Activated CD4-positive, alpha-beta T cell treated with anti-CD3 and anti-CD28 coated beads, Interleukin-2, amount 10 ng/mL, durations not matched to agents 7 days and 5 days (primary cell): ENCODE measurements at places on chromosomes 11 and 22.

- DNase-seq, result peak; percentile 55
Measured at GRCh38 chr11:45105233-45105983, 41.0 kb upstream of the PRDM11 start.

GRCh38 chr22:38032681-38033521 lies 24.3 kb upstream of the PICK1 start:
- no peak for DNase-seq

GRCh38 chr11:11391796-11392463 lies 38.9 kb upstream of the CSNK2A3 start:
- DNase-seq, result no peak

- DNase-seq, result no peak
Measured at GRCh38 chr22:42353883-42354727, 78.1 kb downstream of the NFAM1 start.

- DNase-seq, result no peak
Measured at GRCh38 chr11:116255321-116255953, 517.4 kb downstream of the BUD13 start.

- no peak for DNase-seq
Measured at GRCh38 chr11:31397239-31397834, 27.7 kb downstream of the DNAJC24 start.

- DNase-seq, result no peak
Measured at GRCh38 chr22:20392983-20393704, 807 bp upstream of the ZNF74 start.

DNA sequence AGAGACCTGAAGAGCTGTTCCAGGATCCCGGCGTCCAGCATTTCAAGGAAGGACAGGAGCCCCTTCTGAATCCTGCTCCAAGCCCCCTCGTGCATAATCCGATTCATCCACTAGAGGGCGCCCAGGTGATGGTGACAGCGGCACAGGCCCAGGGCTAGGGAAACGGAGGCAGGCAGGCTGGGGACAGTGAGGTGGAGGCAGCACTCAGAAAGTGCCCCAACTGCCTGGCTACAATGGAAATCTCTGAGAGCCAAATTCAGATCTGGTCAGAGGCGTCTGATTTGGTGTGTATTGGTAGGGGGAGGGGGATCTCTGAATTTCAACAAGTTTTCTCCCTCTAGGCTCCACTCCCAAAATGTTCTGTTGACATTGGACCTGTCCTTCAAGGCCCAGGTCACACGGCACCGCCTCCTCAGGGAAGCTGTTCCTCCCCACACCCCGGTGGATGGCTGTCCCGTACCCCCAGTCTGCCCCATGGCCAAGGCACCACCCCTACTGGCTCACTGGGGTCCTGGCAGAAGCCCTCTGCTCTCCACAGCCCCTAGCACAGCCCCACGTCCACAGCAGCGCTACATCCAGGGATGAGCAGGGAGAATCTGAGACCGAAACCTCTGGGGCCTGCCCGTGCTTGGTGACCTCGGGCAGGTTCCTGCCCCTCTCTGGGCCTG lies 142.9 kb downstream of the CRYBB2 start:
- peak; percentile 74 for DNase-seq

DNA sequence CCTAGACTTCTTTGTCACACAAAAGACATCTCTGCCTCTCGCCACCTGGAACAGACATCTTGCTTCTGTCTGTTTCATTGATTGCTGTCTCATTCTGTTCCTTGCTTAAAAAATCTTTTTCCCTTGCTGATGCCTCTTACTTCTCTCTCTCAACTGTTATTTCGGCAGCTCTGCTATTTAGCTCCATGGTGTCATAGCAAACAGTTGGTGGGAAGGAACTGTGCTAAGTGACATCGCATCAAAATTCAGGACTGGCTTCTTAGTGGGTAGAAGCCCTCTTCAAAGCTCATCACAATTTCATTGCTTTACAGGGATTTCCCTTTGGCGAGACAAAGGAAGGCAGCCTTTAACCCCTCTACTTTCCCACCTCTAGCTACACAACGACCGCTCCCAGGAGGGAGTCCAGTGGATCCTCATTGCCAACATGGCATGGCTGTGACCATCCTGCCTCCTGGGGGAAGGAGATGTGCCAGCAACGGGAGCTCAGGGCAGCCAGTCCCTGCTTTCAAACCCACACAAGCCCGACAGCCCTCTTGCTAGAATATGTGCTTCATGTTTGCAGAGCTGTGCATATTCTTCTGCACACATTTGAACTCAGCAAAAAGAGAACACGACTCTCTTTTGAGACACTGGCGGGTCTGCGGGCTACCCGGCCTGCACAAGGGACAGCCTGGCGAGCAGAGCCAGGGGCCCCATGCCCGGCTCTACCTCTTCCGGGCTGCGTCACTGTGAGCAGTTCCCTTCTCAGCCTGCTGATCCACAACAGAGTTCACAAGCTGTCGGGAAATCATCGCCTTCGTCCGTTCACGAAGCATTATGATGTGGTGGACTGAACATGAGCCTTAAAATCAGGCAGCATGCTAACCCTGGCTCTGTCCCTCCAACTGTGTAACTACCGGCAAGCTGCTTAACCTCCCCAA lies 51.1 kb upstream of the JAM3 start:
- DNase-seq, result no peak

DNA sequence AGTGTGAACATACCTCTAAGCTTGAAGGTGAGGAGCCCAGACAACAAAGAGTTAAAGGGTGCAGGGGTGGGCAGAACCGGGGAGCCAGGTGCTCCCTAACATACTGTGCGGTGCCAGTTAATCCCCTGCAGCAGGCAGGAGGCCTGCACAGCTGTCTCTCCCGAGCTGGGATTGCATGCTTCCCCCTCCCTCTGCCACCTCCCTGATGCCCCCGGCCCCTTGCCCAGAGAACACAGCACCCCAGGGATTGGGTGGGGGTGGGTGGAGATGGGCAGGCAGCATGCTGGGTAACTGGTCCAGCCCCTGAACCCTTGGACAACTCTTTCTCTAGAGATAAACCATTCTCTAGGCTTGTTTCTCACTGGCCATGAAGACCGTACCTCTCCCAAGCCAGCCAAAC lies 67.7 kb upstream of the MYOD1 start:
- no peak for DNase-seq

- DNase-seq, result no peak
Measured at GRCh38 chr11:28083118-28083517, 24.8 kb downstream of the KIF18A start.

- no peak for DNase-seq
Measured at GRCh38 chr11:104926771-104927611, 28.7 kb upstream of the CASP12 start.

- peak; percentile 39 for DNase-seq
Measured at GRCh38 chr11:10314199-10315072, 9.6 kb downstream of the ADM start.

DNA sequence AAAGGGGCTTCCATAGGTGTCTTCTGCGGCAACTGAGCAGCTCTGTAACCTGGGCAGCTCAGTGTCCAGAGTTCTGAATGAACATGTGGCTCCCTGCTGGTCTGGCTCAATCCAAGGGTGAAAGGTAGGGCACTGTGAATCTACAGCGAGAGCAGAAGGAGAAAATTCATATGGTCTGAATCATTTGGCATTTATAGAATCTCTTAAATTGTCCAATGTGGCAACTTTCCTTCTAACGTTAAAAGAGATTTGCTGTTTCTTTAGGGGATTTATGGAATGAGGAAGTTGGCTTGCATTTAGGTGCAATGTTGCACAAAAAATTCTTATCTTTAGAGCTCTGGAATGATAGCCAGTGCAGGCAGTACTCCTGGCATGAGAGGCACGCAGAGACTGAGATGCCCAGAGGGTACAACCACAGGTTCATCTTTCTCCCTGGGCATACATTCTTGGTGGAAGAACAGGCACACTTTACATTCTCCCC lies 17.0 kb downstream of the ATXN10 start:
- DNase-seq, result no peak

DNA sequence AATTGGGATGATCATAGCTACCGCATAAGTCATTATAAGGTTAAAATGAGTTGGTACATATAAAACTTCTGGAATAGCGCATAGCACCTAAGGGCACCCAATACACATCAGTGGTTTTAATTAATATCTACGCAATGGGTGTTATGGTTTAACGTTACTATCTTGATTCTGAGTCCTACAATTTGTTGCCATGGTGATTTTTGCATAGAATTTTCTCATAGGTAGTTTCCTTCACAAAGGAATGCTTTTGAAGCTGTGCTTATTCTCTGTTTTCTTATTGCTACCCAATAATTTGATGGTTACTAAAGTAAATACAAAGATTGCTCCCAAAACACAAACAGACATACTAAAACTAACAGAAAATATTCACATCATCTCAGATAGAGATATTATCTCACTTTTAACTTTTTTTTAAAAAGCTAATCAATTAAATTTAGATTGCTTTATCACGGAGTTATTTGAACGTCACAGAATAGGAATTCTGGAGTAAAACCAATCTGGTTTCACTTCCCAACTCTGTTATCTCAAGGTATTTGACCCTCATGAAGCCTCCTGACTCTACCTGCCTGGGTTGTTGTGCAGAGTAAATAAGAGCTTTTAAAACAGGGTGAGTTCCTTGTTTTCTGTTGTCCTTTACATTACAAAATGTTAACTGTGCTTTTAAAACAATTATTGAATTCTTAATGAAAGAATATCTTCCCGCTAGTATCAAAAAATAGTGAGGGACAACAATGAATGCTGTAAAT lies 635.5 kb upstream of the CCDC90B start:
- DNase-seq, result no peak

- DNase-seq, result no peak
Measured at GRCh38 chr11:134312807-134313206, 19.0 kb upstream of the GLB1L2 start.

DNA sequence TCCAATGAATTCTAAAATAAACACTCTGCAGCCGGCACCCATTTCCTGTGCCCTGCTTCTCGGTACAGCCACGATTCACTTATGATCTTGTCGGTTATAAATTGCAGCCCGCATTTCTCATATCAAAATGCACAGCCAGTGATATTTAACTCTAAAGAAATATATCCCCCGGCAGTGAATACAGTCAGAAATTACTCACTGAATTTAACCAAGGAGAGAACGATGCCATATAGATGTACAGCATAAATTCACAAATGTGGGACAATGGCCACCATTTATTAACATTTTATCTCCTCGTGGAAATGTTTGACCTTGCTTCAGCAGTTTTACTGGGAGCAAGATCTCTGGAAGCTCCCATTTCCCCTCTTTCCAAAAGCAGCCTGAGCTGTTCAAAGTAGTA lies 1517.8 kb downstream of the BRD1 start:
- DNase-seq, result no peak

DNA sequence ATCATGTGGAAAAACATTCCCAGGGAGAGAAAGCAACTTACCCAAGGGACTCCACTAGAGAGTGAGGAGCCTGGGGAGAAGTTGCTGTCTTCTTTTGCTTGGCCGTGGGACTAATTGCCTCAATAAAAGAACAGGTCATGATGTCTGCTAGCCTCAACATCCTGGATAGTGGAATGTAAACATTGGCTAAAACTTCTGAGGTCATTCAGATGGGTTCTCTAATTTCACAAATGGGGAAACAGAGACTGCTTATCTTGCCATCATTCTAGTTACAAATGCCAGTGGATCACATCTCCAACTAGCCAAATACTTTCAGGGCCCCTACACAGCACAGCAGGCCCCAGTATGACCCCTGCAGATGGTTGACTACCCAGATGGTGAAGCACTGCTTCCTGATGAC lies 28.4 kb upstream of the PAMR1 start:
- DNase-seq, result no peak

GRCh38 chr11:64164392-64165312 lies 1.3 kb downstream of the MACROD1 start:
- DNase-seq, result no peak

GRCh38 chr11:68312780-68313573 lies 586 bp downstream of the LRP5 start:
- DNase-seq, result peak; percentile 27

DNA sequence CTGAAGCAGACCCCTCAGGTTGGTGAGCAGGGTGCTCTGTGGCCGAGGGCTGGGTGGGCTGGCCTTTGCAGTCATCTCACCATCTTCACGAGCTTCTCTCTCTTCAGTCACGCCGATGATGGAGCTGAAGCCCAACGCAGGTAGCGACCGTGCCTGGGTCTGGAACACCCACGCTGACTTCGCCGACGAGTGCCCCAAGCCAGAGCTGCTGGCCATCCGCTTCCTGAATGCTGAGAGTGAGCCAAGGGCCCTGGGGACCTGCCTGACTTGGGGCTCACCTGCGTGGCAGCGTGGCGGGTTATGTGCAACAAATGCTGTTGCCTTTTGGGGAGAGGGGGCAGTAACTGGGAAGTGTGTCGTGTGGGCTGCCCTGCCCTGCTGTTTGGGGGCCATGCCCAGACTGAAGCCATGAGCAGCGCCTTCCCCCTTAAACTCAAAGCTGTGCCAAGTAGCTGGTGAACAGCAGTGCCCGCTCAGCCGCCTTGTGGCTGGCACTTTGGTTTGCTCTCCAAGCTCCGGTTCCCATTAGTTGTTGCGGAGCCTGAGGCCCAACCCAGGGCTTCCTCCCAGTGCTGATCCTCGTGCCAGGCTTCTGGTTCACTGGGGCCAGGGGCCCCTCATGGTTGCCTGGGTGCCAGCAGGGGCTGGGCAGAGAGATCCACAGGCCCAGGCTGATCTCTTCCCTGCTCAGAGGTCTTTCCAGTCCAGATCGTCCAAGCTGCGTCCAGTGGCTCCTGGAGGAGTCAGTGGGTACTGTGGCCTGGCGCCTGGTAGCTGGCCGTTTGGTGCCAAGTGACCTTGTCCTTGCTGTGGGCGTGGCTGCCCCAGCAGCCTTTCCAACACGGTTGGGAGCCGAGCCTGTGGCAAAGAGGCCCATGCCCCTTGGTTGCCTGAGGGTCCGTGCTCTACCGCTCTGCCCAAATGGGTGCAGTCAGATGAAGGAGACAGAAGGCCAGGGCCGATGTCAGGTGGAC lies 6.1 kb upstream of the ZDHHC8 start:
- no peak for DNase-seq

GRCh38 chr22:20426259-20426615 lies 11.4 kb downstream of the SCARF2 start:
- DNase-seq, result no peak

DNA sequence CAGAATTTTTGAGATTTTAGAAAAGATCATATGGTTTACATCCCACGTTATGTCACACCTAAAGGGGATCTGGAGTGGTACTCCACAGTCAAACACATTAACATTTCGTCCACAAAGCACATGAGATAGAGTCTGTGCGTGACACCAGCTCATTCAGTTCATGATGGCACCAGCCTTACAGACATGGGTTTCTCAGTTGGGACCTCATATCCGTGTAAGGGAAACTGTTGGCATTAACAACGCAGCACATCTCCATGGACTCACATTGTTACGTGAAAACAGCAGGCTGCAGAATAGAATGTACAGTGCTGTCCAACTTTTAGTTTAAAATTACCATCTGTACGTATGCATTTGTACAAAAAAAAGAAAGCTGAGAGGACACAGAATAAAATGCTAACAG lies 14.0 kb downstream of the RIC8A start:
- no peak for DNase-seq

DNA sequence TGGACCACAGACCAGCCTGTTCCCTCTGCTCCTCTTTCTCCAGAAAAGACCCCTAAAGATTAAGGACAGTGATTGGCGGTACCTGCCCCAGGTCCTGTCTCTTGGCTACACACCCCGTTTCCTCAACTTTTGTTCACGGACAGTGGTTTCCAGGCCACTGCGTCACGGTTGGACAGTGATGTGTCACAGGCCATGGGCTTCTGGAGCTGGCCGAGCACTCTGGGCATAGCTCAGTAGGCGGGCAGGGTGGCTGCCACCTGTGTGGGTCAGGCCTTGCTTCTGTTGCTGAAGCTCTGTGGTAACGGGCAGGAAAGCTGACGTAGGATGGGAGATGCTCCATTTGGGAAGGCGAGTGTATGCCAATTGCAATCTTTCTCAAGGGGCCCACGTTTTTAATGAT lies 13.6 kb downstream of the TUB start:
- DNase-seq, result no peak

- no peak for DNase-seq
Measured at GRCh38 chr11:35360055-35360530, 59.3 kb downstream of the SLC1A2 start.
